ENCODE measurements at places on chromosomes 2 and 18.

- no peak for DNase-seq
Observed at GRCh38 chr18:77151033-77151771, 18.6 kb upstream of the MBP start.

GRCh38 chr18:61394983-61395382 lies 61.8 kb downstream of the CDH20 start:
- no peak for DNase-seq

- DNase-seq: no peak
Observed at GRCh38 chr2:208929139-208929864, 494.5 kb upstream of the MAP2 start.

DNA sequence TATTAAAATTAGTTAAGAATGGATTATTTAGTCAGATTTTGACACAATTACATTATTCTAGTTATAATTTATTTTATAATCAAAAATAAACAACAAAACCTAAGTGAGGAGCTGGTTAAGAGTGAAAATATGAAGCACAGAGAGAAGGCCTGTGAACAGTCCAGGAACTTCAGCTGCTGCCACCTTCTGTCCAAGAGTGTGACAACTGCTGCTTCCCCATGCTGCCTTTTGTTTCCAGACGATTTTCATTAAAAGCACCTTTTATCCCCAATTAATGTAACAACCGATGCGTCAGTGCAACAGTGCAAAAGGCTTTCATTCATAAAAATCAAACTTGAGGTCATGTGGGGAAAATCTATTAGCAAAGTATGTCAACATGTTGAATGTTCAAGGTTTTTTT lies 363.6 kb downstream of the CTNNA2 start:
- DNase-seq: no peak

GRCh38 chr18:48930926-48931325 lies 19.8 kb downstream of the SMAD7 start:
- no peak for DNase-seq

Data from cortex of kidney (tissue), 1 donor.